ENCODE measurements at places on chromosomes 5 and 9. TPM values are rescaled to one million over a fixed set of nuclear protein-coding genes. Genes with fewer than 3 reads are reported as not detected.
A peak's percentile ranks its signal among the peaks of the same experiment; 100 is the strongest.

Gene HMCN2
- polyA plus RNA-seq = 0.97 TPM

Gene TRMO
- polyA plus RNA-seq = 21.0 TPM

Gene PPP1R26
- 28.2 TPM for polyA plus RNA-seq

Gene PCDHA4
- 0.97 TPM for polyA plus RNA-seq

Gene TNC
- polyA plus RNA-seq = 435 TPM

Gene FBP1
- polyA plus RNA-seq = 63.1 TPM

Gene AGXT2
- polyA plus RNA-seq = 49.2 TPM

Gene CTNNA1
- polyA plus RNA-seq = 368 TPM

Gene LCN9
- polyA plus RNA-seq = not detected

Gene NUTM2G
- 0.59 TPM for polyA plus RNA-seq

GRCh38 chr9:91839926-91840465 lies 110.0 kb downstream of the ROR2 start:
- no peak for DNase-seq

GRCh38 chr5:106822851-106823250 lies 847.9 kb downstream of the EFNA5 start:
- no peak for DNase-seq

DNA sequence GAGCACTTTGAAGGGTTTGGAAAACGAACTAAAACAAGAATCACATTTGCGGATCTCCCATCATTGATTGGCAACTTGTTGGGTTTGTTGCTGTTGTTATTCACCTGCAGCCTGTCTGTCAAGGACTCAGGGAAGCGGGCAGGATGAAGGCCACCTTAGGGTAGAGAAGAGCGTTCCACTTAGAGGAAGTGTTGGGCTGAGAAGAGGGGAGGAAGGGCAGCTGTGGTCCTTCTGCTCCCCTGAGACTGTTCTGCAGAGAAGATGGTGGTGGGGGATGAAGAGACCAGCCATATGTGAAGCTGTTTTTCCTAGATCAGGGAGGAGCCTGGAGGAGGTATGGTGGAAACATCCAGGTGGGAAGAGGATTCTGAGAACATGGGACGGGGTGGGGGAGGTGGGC lies 70.6 kb upstream of the CPEB4 start:
- no peak for DNase-seq

DNA sequence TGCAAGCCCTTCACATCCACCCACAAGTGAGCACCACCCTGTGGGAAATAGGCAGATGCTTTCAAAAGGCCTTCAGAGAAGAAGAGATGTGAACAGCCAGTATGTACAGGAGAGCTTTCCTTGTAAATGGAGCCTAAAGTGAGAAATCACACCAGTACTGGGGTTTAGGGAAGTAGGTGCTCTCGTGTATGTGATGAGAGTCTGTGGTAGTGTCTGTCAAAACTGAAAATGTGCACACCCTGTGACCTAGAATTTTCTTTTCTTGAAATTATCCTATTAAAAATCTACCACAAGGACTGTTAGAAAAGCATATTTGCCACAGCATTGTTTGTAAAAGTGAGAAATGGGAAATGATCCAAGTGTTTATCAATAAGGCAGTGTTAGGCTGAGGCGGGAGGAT lies 16.6 kb downstream of the OTULINL start:
- DNase-seq = no peak

DNA sequence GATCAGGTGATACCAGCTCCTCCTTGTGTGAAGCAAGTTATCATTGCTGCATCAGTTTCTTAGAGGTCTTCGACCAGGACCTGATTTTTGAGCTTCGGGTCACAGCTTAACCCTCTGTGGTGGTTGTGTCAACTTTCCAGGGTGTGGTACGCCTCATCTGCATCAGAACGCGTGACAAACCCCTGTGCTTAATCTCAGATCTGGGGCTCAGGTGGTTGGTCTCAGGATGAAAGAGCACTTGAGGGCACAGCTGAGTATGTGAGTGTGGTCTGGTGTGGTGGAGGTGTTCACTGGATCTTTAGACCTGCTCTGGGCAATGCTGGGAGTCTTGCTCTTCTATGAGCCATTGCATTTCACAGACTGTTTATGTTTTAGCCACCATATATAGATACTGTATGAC lies 64.1 kb downstream of the OSTF1 start:
- no peak for DNase-seq

- DNase-seq = no peak
Measured at GRCh38 chr5:17167171-17167891, 50.1 kb upstream of the BASP1 start.

DNA sequence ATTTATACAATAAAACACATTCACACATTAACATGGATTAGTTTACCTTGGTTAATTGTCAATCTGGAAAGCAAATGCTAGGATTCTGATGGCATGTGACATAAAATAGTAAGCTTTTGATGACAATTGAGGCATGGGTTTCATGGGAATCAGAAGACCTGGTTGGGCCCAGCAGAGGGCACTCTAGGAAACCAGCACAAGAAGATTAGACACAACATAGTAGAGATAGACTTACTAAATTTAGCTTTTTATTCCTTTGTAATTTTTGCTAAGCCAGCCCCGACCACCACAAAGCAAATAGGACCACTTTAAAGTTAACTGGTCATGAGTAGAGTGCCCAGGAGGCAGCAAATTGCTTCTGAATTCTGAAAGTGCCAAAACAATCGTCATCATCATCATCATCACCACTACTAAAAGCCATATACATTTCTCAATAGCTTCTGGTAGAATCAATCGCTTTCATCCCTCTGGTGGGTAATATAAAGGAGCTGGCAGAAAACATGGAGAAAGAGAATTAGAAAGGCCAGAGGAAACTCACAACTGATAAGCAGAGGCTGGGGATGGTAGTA lies 163.2 kb downstream of the ARRDC3 start:
- DNase-seq = no peak

DNA sequence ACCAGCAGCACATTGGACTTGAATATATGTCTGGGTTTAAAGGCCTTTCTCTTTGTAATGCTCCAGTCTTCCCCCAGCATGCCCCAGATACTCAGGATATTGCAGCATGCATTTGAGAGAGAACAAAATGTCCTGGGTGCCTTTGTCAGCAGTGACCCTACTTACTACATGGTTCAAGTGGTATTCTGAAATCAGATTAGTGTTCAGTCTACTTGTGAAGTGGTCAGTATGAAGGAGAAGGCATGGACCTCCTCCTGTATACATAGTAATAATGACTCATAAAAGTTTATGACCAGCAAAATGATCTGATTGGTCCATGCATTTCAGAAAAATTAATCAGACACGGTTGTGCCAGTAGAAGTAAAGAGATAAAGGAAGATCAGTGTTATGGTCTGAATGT lies 25.4 kb downstream of the GPR21 start:
- DNase-seq = no peak

DNA sequence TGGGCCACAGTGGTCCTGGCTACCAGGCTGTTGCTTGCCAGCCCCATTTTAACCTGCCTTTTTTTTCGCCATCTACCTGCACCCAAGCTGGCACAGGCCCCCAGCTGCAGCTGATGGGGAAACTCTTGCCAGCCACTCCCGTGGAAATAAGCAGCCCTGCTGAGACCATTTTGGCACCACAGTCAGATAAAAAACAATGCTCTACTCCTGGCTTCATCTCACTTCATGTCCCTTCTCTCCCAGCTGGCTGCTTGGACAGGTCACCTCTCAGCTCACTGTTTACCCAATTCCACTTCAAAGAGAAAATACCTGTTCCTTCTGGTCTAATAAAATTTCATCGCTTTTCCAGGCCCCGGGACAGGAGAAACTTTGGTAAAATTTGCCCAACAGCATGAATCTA lies 322.6 kb upstream of the SLC30A5 start:
- no peak for DNase-seq

DNA sequence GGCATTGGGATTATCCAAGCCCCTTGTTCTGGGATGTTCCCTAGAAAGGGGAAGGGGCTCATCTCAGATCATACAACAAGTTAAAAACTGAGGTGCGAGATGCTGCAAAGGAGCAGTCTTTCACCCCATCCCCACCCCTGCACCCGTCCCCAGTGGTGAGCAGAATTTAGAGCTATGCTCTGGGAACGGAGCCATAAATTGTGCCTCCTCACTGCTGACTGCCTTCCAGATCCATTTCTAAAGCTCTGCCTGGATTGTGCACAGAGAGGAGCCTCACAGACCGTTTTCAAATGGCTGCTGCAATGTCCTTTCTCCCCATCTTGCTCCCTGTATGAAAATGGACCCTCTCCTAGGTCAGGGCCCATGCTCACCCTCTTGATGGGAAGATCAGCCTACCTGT lies 8.3 kb downstream of the SLC25A48 start:
- no peak for DNase-seq

- no peak for DNase-seq
Measured at GRCh38 chr5:102760815-102761214, 5.7 kb downstream of the PAM start.

GRCh38 chr5:61264273-61264661 lies 67.8 kb upstream of the ZSWIM6 start:
- DNase-seq = no peak

DNA sequence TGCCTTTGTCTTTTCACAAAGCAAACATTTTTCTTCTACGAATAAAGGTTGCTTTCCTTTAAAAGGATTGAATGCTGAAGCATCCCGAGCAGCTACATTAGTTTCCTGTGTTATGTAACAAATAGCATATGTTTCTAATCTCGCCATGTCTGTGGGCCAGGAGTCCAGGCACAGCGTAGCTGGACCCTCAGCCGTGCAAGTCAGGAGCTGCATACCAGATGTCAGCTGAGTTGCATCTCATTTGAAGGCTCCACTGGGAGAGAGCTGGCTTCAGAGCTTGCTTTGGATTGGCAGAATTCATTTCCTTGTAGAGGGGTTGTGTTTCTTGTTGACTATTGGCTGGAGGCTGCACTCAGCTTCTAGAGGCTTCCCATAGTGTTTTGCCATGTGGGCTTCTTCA lies 16.0 kb upstream of the GOLPH3 start:
- DNase-seq = no peak

DNA sequence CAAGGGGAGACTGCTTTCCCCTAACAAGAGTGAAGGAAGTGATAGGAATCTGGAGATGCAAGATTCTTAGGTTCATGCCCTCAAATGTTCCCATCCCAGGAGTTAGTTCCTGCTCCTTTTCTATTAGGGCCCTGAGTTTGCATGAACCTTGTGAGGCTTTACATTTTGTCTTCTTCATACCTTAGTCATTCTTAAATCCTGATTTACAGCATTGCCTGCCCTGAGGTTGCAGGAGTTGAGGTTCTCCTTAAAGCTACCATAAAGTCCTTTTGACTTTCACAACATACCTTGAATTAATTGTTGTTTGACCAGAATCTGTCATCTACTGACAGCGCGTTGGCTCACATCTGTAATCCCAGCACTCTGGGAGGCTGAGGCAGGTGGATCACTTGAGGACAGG lies 151.5 kb upstream of the ABCA1 start:
- DNase-seq = no peak

DNA sequence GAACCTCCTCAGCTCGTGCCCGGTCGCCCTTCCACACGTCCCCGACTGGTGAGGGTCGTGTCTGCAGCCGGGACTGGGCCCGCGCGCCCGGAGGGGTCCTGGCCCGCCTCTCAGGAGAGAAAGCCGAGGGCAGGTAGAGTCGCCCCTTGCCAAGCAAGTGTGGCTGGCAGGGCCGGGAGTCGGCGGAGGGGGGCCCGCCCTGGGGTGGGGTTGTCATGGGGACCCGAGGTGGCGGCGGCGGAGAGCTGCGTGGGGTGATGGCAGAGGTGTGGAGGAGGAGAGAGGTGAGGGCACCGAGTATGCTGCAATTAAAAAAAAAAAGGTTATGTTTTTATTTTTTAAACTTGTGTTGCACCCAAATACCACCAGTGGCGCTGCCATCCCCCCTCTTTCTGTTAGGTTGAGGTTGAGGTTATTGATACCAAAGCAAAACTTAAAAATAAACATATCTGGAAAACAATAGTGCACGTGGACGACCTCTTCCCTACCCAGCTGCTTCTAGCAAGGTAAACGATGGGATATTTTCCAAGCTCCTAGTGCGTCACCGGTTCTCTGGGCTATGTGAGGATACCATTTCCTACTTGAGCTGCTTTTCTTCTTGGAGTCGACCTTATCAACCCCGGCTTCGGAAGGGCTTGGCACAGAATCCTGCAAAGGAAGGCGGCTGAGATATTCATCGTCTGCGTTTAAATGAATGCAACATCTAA lies 660 bp downstream of the SCAMP1 start:
- DNase-seq = no peak

DNA sequence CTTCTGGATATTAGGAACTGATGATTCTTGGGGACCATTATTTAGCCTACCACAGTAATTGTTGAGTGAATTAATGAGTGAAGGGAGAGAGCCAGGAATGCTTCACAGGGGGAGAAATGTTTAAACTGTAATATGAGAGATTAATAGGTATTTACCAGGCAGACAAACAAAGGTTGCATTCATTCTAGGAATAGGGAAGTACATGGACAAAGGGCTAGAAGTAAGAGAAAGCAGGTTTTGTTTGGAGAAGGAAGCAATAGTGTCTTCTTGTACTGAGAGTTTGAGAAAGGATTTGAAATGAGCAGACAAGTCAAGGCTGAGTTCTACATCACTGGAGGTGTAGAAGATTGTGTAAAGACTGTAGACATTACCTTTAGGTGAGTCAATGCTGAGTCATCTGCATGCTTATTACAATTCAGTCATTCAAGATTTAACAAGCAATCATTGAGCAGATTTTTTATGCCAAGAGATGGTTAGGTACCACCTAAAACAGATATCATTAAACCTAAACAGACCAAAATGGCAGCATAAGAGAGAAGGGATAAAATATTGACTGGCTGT lies 8.0 kb downstream of the TAF1L start:
- DNase-seq = no peak

DNA sequence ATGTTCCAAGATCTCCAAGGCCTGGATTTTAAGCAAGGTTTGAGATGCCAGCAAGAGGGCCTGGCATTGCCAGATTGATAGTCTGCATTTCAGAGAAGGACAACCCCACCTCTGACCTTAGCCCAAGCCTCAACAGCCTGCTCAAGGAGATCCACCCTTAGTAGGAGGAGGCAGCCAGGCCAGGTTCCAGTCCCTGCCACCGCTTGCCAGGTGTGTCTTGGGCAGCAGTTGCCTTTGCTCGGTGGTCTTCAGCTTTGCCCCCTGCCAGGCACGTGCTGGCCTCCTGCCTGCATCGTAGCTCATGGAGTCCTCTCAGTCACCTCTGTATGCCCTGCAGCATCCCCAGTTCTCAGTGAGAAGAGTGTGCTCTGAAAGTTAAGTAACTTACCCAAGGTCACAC lies 134.2 kb downstream of the KCNIP1 start:
- DNase-seq = no peak

DNA sequence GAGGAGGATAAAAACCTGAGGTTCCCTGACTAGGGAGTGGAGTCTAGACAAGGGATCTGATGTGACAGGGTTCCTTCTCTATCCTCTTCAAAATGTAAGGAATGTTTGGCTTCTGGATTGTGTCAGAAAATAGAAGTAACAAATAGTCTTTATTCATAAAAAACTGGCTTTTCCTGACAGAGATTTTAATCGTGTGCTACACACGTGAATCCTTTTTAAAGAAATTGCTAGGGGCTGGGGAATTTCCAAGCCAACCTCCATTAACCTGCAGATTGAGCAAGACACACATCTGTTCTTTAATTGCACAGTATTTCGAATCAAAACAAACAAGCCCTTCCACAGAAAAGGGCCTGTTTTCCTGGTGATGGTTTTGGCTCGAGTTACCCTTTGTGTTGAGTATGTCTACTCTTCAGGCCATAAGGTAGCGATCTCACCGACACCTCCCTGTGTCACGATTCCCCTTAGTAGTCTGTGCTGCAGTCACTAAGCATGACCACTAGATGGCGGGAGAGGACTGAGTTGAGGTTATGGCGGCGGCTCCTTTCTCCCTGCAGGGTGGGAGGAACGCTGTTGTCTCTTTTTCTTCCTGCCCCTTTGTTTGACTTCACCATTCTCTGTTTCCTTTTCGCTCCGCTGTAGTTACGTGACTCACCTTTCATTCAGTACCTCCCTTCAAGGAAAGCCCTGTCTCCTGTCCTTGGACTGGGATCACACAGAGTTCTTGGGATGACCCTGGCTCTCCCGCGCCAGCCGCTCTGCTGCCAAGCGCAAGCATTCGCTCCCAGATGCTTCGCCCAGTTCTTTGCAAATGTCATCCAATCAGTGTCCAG lies 137.1 kb upstream of the SLC24A2 start:
- DNase-seq = peak; percentile 79
